ENCODE measurements at places on chromosomes 1 and 21. TPM values are rescaled to one million over a fixed set of nuclear protein-coding genes. Genes with fewer than 3 reads are reported as not detected.

GRCh38 chr1:151989211-151989862 is 4.3 kb downstream of the S100A10 start:
- no peak for DNase-seq

DNA sequence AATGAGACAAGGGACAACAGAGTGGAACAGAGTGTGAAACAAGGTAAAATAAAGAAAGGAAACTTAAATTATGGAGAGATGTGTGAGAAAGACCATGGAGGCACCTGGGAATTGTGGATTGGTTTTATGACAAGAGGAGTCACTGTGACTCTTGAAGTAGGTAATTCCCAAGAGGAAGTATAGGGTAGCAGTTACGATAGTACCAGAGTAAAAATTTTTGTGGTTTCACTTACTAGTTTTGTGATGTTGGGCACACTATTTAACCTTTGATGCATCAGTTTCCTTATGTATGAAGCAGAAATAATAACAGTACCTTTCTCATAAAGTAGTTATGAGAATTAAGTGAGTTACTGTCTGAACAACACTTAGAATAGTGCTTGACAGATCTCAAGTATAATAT is 267.9 kb upstream of the DPYD start:
- DNase-seq, result no peak

- DNase-seq, result no peak
Observed at GRCh38 chr1:162388615-162389014, 7.1 kb downstream of the C1orf226 start.

- DNase-seq, result no peak
Observed at GRCh38 chr1:201673915-201674314, 135.0 kb downstream of the NAV1 start.

GRCh38 chr1:12555411-12556367 is 62.3 kb downstream of the DHRS3 start:
- no peak for DNase-seq

- no peak for DNase-seq
Observed at GRCh38 chr1:191533254-191533653, 625.0 kb upstream of the RGS18 start.

DNA sequence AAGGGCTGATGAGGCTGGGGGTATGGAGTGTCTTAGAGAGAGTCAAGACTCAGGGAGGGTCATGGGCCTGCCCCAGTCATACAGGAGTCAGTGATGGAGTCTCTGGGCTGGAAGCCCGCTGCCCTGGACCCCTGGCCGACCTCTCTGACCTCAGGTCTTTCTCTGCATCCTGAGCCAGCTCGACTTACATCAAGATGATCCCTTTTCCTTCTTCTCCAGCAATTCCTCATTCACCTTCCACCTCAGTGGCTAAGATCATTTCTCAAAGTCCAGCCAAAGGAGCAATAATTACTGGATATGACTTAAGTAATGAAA is 308.6 kb downstream of the MATN1 start:
- no peak for DNase-seq

DNA sequence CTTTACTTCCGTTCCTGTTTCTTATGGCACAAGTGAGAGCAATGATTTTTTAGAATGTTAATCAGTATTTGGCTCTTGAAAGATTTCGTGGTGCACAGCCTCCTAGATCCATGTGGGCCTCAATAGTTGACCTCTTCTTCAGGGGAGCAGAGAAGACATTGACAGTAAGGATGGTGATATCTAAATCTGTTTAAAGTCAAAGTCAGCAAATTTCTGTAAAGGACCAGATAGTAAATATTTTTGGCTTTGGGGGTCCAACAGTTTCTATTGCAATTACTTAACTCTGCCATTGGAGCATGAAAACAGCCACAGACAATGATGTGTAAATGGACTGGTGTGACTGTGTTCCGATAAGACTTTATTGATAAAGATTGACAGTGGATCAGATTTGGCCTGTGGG is 27.4 kb downstream of the TNN start:
- DNase-seq, result no peak

DNA sequence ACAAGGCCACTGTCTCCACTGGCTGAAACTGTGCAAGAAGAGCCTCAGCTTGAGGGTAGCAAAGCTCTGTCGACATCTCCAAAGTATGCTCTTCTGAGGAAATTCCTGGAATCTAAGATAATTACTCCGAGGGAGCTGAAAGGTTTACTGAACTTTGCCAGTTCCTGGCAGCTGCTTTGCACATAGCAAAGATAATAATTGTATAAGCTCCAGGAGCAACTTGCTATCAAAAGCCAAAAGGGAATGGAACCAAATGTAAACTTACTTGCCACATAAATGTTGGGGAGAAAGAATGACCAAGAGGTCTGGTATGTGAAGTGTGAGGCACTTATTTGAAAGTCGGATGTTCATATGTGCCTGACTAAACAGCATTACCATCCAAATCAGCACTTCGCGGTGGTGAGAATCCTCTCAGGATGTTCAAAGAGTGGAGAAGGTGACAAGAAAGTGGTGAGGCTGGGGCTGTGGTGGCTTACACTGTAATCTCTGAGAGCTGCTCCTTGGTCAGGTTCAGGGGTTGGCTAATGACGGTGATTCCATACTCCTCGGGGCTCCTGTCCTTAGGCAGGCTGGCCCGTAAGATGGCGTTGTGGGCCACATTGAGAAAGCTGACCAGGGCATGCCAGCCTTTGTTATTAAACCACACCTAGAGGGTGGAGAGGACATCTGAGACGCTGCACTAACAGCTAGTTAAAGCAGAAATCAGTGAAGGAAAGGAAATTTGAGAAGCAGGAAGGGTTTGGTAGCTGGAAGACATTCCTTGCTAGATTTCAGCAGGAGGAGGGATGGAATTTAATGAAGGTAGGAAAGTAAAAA is 100.0 kb downstream of the ABCA4 start:
- DNase-seq, result no peak

- peak; percentile 85 for DNase-seq
Observed at GRCh38 chr1:26692211-26692792, 3.5 kb upstream of the ARID1A start.

Gene DCST2
- total RNA-seq, result 0.52 TPM

Gene KRTAP10-5
- not detected for total RNA-seq

Data from CD8-positive, alpha-beta T cell (primary cell).